ENCODE measurements at places on chromosomes 4 and X.
A peak's percentile ranks its signal among the peaks of the same experiment; 100 is the strongest.

DNA sequence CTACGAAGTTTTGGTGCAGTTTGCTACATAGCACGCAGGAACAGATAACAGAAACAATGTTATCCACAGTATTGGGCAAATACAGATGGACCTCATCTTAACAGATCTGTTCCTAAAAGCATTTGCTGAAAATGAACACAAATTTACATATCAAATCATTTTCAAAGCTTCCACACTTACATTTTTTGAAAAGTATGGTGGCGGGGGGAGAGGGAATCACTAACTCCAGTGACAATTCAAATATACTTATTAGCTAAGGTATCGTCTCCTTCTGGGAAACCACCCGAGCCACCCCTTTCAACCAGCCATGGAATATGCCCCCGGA lies 175.0 kb downstream of the NSUN7 start:
- no peak for DNase-seq

GRCh38 chr4:162323919-162324318 lies 160.1 kb upstream of the FSTL5 start:
- no peak for DNase-seq

- no peak for DNase-seq
Measured at GRCh38 chr4:26144526-26145155, 176.2 kb upstream of the RBPJ start.

- peak; percentile 27 for DNase-seq
Measured at GRCh38 chrX:367866-368265, 18.8 kb downstream of the PPP2R3B start.

GRCh38 chr4:14897217-14897616 lies 105.1 kb upstream of the CPEB2 start:
- no peak for DNase-seq

- no peak for DNase-seq
Measured at GRCh38 chrX:115378471-115378870, 89.0 kb downstream of the LUZP4 start.

DNA sequence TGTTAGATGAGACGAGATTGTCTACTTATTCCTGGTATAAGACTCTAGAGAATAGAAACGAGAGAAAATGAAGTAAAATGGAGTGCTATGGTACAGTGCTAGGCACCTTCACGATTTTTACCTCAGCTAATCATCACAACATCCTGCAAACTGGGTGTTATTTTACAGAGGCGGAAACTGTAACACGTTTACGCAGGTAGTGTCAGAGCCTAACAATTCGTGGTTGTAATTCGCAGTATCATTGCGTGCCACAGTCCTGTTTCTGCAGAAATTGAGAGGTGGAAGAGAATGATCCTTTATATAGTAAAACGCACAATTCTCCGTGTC lies 383 bp upstream of the TBC1D19 start:
- DNase-seq = no peak

- DNase-seq = peak; percentile 53
Measured at GRCh38 chrX:9312922-9313867, 151.7 kb upstream of the TBL1X start.

GRCh38 chrX:28586286-28586685 lies 960 bp upstream of the IL1RAPL1 start:
- no peak for DNase-seq

DNA sequence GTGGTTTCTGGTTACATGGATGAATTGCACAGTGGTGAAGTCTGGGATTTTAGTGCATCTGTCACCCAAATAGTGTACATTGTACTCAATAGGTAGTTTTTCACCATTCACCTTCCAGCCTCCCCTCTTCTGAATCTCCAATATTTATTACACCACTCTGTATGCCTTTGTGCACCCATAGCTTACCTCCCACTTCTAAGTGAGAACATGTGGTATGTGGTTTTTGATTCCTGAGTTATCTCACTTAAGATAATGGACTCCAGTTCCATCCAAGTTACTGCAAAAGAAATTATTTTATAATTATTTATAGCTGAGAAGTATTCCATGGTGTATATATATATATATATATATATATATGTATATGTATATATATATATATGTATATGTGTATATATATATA lies 155.8 kb downstream of the HHIP start:
- no peak for DNase-seq

GRCh38 chr4:141375855-141376254 lies 155.2 kb downstream of the ZNF330 start:
- DNase-seq = no peak
